NCI-H1092 (cell line): ENCODE measurements at places on chromosomes 16 and 17.
A peak's percentile ranks its signal among the peaks of the same experiment; 100 is the strongest.

DNA sequence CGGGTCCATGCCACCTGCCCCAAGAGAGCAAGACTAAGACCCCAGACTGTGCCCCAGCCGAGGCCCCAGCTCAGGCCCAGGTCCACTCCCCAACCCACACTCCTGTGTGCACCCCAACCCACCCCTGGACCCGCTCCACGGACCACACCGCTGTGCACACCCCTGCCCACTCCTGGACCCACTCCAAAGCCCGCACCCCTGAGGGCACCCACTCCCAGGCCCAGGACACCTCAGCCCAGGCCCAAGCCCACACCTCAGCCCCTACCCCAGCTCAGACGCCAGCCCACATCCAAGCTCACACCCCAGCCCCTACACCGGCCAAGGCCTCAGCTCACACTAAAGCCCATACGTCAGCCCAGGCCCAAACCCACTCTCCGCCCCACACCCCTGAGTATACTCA is 1.1 kb downstream of the SPEM3 start:
- no peak for DNase-seq

- no peak for DNase-seq
Measured at GRCh38 chr16:11205754-11206581, 50.0 kb downstream of the SOCS1 start.

DNA sequence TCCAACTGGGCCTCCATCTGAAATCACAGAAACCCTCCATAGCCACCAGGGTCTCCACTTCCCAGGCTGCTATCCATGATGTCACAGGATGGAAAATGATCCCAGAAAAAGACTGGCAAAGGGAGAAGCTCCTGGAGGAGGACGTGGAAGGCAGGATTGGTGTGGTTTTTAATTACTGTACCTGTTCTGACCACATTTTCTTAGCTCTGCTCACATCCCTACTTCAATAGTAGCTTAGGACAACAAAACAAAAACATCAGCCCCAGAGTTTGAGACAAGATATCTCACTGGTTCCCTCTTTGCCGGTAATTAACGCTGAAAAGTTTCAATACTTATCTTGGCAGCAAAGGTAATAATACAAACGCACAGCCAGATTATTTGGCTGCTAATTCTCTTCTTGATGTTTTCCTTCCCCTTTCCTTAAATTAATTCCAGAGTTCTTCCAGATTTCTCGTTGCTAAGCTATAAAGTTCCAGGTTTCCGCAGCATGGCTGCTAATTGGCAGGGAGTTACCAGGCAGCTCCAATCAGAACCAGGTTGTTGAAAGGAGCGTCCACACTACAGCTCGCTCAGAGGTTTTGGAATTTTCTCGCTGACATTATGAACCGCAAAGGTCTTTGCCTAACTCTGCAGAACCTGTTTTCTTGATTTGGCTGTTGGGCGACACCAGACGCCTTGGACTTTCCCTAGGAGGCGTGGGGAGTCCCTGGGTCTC is 263.4 kb downstream of the MRTFB start:
- no peak for DNase-seq

DNA sequence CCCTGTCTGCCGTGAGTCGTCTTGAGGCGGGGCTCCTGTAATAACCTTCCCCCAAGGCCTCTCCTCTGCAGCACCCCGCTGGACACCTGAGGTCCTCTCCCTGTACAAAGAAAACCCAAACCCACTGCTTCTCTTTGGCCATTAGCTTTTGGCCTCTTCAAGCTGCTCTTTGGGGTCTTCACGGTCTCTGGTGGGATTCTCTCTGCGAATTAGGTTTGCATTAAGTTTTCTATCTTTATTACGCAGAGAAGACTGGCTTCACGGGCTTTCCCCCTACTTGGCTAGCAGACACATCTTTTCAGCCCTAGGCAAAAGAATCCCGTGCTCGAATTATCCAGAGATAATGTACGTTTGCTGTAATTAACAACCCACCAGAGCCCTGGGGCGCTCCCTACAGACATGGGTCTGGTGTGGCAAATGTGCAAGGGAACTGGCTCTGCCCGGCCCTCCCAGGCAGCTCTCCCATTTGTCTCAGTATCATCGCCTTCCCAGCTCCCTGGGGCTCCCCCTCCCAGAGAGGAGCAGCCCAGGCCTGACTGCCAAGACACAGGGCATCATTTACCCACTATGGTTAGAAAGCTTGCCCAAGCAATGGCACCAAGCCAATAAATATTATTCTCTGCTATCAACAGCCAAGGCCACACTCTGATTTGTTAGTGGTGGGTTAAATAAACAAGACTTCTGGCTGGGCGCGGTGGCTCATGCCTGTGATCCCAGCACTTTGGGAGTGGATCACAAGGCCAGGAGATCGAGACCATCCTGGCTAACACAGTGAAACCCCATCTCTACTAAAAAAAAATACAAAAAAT is 24.7 kb upstream of the KLHDC4 start:
- DNase-seq: peak; percentile 75

GRCh38 chr16:47016700-47017133 is 43.2 kb upstream of the DNAJA2 start:
- no peak for DNase-seq

DNA sequence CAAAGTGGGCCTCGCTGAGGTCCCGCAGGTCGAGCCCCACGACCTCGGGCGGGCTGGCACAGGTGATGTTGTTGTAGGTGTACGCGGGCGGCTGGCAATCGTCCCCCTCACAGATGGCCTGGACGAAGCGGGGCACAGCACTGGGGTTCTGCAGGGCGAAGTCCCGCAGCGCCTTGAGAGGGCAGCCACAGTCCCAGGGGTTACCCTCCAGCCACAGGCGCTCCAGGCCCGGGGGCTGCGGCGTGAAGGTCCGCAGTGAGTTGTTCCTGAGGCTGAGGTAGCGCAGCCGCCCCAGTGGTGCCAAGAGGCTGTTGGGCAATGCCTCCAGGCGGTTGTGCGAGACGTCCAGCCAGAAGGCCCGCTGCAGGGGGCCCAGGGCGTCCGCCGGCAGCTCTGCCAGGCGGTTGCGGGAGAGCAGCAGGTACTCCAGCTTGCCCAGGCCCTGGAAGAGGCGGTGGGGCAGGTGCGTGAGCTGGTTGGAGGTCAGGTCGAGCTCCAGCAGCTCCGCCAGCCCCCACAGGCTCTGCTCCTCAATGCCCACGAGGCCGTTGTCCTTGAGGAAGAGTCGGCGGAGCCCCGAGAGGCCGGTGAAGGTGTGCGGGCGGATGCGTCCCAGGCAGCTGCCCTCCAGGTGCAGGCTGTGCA is 2.8 kb downstream of the IGFALS start:
- no peak for DNase-seq

GRCh38 chr16:23962001-23962400 is 126.2 kb downstream of the PRKCB start:
- no peak for DNase-seq

DNA sequence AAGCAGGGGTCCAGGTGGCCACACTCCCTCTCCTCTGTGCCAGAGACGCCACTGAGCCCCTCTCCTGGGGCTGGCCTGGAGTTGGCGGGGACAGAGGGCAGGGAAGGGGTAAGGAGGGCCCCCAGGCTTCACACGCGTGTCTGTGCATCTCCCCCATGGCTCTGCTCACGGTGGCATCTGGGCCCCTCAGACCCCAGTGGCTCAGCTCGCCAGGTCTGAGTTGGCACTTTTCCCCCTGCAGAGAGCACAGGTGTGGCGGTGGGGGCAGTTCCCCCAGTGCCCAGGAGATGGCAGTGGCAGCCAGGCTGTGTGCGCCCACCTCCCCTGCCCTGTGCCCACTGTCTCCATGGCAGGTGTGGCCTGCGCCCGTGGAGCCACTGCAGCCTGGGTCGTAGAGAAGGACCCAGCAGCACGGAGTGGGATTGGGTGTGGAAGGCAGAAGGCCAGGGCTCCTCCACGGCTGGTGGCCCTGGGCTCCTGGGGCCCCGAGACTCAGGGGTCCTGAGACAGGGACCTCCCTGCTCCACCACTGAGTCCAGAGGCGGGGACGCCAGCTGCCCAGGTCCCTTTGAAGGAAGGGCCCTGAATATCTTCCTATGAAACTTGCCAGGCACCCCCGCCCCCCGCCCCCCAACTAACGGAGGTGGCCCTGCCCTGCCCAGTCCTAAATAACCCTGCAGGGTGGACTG is 4.3 kb upstream of the APRT start:
- peak; percentile 61 for DNase-seq

GRCh38 chr16:73220836-73221235 is 172.9 kb upstream of the ZFHX3 start:
- no peak for DNase-seq

- no peak for DNase-seq
Measured at GRCh38 chr16:28139530-28139929, 72.2 kb downstream of the XPO6 start.

DNA sequence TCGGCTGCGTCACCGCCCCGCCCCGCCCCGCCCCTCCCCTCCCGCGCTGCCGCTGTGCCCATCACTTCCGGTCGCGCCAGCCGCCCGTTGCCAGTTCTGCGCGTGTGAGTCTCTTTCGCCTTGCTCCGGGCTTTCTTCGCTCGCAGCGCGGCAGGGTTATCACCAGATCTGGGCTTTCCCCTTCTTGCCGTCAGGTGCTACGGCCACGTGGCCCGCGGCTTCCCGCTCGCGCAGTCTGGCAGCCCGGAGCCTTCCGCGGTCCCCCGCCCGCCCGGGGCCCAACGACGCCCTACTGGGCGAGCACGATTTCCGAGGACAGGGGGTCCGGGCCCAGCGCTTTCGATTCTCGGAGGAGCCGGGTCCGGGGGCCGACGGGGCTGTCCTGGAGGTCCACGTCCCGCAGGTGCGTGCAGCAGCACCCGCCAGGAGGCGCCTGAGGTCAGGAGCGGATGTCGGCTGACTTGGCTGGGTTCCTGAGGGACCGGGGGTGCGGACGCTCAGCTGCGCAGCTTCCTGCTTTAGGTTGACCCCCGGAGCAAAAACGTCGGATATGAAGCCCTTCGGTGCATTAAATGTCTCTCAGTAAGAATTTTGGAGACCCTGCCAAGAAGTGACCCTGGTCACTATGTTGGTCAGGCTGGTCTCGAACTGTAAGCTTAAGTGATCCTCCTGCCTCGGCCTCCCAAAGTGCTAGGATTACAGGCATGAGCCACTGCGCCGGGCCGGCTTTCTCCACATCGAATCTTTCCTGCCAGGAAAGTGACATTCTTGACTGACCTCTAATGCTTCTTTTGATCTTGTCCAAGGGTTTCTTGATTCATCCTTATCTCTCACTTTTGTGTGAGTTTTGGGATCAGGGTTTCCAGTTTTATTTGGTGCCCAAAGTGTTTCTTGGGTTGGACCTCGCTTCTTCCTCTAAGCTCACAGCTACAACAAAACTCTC is at the start of gene METTL23:
Gene METTL23, plus strand, starts transcription at position 64 of the 943 bp plus-strand sequence. CDS start 2,872 bp downstream, outside the sequence.
- DNase-seq: peak; percentile 58

DNA sequence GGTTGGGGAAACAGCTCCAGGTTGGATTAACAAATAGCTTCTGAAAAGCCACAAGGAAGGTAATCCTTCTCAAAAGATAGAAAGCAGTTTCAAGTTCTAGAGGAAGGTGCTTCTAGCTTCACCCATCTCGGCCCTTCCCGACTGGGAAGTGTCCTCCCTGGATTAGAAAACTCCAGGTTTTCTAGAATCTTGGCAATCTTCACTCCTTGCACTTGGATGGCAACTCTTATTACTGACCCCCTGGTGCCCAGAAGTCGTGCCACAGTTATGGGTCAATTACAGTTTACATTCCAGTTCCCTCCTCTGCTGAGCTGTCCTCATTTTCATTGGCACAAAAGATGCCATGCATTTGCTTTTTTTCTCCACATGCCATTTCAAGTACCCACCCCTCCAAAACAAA is 65.6 kb downstream of the SMG6 start:
- no peak for DNase-seq

DNA sequence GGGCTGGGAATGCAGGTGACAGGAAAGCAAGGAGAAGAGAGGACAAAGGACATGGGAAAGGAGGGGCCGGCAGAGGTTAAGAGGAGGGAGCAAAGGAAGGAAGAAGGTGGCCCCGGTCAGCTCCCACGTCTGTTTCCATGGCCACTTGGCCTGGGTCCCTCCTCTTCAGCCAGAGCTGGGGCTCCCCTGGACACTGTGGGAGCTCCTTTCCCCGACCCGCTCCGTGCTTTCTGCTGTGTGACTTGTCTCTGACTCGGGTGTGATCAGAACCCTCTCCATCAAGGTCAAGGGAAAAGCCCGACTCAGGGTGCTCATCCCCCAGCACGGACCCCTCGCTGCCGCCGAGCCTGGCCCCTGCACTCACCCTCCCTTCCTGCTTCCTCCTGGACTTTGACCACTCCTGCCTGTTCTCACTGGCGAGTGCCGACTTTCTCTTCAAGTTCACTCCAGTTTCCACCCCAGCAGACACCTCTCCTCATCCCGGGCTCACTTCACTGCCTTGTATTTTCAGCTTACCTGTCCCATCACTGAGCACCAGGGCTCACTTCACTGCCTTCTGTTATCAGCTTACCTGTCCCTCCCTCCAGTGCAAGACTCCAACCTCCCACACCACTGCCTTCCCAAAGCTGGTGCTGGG is 61.2 kb downstream of the MEAK7 start:
- no peak for DNase-seq

DNA sequence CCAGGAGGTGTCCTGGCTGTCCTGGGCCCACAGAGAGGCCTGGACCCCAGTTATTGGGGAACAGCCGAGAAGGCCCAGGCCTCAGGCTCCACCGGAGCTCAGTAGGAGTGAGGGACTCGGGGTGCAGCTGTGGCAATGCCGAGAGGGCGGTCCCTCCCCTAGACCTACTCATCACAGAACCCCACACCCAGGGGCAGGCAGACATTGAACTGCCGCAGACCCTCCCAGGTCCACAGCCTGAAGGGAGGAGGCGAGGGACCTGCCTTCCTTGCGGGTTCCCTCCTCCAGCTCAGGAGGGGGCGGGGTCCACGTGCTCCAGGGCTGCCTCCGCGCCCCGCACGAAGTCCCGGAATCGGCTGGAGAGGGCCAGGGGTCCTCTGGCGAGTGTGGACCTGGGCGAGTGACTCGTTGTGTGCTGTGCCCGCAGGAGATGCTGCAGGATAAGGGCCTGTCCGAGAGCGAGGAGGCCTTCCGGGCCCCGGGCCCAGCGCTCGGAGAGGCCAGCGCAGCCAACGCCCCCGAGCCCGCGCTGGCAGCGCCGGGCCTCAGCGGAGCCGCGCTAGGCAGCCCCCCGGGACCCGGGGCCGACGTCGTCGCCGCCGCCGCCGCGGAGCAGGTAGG is 3.9 kb downstream of the TBX4 start:
- no peak for DNase-seq

DNA sequence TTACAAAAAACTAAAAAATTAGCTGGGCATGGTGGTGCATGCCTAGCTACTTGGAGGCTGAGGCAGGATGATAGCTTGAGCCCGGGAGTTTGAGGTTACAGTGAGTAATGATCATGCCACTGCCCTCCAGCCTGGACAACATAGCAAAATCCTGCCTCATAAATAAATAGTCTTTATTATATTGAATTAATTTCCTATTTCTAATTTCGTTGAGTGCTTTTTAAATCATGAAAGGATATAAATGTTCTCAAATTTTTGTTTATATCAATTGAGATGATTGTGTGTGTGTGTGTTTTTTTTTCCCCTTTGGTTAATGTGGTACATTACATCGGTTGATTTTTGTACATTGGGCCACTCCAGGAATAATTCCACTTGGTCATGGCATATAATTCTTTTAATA is 32.0 kb upstream of the AQP8 start:
- no peak for DNase-seq

DNA sequence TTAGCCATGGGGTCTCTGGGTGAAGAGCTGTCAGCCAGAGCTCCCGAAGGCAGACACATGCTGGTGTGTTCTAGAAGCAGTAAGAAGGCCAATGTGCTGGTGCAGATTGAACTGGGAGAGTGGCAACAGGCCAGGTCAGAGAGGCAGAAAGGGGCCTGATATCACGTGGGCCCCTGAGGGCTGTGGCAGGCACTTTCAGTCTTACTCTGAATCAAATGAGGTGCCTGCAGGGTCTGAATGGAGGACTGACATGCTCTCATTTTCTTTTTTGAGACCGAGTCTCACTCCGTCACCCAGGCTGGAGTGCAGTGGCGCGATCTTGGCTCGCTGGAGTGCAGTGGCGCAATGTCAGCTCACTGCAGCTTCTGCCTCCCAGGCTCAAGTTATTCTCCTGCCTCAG is 293.8 kb downstream of the ABCC12 start:
- no peak for DNase-seq
